ENCODE measurements at places on chromosomes 2 and 18.

DNA sequence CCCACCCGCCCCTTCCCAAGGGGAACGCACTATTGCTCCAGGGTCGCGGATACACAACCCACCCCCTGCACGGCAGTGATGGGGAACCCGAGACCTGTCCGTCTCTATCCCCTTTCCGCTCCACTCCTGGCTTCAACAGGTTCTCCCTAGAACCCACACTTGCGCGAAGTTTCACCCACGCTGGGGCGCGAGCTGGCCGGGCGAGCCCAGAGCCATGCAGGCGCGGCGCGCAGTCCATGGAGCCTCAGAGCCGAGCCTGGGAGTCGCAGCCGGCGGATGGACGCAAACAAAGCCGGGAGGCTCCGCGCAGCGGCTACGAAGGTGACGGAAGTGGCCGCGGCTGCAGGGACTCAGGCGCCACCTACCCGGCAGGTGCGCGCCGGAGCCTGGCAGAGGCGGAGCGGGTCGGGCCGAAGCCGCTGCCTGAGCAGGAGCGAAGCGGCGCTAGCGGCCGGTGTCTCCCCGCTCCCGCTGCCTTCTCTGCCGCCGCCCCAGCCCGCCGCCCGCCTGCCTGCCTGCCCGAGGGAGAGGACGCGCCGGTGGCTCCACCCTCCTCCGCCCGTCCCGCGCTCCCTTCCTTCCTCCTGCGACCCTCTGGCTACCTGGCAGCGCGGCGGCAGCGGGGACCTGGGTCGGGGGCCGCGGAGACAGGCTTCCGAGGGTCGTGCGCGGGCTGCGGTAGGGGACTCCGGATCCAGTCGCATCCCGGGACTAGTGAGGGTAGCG lies 14.0 kb downstream of the ALPG start:
- DNase-seq, result no peak

- DNase-seq, result peak; percentile 29
Measured at GRCh38 chr2:57516698-57517340, 529.8 kb upstream of the VRK2 start.

- DNase-seq, result no peak
Measured at GRCh38 chr2:147553775-147554271, 291.0 kb upstream of the ACVR2A start.

DNA sequence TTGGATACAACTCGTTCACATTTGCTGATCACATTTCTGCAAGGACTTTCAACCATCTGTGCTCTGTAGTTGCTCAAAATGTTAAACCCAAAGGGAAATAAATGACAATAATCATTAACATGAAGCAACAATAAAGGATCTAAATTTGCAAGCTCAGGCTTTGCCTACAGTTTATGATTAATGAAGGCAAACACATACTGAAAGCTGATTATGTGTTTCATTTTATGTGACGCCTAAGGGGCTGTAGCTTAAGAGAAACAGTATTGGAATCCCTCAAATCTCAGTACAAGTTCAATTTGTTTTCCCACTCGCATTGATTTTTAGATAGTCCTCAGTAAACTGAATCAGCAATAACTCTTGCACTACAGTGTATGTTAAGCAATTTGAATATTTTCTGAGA lies 160.3 kb upstream of the FSIP2 start:
- no peak for DNase-seq

- DNase-seq, result no peak
Measured at GRCh38 chr2:115569547-115569946, 1127.1 kb downstream of the DPP10 start.

GRCh38 chr2:73021371-73022010 lies 50.0 kb downstream of the SFXN5 start:
- no peak for DNase-seq

DNA sequence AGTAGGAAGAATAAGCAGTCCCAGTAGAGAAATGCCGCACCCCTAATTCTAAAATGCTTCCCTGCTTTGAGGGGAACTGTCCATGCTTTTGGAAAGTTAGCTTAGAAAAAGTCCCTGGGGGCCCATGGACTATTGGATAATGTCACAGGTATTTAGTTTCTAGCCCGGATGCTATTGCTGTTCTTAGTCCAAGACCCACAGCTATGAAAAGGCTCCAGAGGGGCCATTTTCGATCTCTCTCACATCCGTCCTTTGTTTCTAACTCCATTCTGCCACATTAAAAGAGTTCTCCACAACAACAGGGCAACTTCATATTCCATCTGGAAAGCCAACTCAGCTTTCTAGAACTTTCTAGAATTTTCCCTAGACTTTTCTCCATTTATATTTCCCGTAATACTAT lies 47.2 kb downstream of the MGAT4A start:
- DNase-seq, result no peak

All from fibroblast of gingiva (primary cell).